ENCODE measurements at places on chromosomes 3 and 15.

DNA sequence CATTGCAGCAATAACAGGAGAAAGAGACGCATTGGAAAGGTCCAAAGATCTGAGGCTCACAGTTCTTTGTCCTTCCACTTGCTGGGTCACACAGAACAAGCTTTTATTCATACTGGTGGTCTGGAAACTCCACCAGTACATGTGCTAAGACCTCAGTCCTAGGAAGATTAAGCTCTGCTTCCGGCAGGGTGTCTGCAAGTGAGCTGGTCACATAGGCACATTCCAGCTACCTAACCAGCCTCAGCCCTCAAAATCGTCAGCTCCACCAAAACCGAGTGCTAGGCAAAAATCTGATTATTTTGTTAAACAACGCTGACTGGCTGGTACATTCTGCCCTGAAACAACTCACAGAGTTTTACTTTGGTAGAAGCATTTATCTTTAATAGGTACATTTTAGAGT is 2.2 kb downstream of the ZBED2 start:
- no peak for DNase-seq

DNA sequence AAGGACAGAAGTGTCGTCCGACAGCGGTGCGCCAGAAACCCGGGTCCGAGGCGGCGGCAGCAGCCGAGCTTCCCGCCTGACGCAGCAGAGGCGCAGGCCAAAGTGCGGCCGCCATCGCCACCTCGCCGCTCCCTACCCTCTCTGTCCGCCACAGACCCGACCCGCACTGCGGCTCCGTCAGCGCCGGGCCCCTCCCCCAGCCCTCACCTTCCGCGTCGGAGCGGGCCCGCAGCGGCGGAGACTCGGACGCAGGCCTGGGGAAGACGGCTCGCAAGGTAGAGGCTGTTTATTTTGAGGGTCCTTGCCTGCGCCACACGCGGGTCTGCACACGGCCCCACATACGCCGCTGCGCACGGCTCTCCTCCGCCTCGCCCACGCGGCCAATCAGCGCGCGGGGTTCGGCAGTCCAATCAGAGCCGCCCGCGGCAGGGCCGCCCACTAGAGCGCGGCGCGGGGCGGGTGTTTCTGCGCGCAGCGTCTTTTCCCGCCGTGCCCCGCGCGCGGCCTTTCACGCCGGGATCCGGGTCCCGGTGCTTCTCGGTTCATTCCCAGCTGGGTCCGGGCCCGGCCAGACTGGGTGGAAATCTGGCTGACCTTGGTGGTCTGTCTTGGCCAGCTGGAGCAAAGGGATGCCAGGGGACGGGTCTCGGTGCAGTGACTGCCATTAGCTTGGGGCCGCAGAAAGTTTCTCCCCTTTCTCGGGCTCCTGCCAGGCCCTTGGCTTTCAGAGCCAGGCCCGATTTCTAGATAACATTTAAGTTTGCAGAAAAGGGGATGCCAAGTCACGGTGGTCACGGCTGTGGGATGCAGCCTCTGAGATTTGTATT is at the start of gene CNBP:
Gene CNBP, minus strand, starts transcription at position 328 of the 827 bp plus-strand sequence. CDS start 12,139 bp downstream, outside the sequence.
- peak; percentile 86 for DNase-seq

DNA sequence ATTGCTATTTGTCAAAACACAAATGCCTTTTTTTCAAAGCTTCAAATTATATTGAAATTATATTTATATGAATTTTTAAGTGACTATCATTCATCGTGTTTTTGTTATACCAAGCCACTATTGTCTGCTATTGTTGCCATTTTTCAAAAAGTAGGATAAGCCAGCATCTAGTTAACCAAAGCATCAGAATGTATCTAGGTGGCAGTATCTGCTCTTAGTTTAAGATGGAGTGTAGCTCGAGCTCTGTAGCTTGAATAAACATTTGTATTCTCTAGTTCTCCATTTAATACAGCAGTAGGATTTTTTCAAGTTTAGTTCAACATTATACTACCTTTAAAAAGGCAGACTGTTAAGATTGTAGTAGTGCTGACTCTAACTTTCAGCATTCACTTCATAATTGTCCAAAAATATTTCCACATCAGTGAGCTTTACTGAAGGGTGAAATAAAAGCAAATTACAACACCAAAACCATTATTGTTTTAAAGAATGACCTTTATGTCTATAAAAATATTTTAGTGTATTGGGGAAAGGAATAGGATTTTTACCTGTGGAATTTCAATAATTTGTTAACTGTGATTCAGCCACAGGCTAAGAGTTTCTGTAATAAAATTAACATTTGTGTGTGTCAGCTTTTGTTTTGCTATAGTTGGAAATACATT is 19.6 kb upstream of the C15orf61 start:
- peak; percentile 33 for DNase-seq

DNA sequence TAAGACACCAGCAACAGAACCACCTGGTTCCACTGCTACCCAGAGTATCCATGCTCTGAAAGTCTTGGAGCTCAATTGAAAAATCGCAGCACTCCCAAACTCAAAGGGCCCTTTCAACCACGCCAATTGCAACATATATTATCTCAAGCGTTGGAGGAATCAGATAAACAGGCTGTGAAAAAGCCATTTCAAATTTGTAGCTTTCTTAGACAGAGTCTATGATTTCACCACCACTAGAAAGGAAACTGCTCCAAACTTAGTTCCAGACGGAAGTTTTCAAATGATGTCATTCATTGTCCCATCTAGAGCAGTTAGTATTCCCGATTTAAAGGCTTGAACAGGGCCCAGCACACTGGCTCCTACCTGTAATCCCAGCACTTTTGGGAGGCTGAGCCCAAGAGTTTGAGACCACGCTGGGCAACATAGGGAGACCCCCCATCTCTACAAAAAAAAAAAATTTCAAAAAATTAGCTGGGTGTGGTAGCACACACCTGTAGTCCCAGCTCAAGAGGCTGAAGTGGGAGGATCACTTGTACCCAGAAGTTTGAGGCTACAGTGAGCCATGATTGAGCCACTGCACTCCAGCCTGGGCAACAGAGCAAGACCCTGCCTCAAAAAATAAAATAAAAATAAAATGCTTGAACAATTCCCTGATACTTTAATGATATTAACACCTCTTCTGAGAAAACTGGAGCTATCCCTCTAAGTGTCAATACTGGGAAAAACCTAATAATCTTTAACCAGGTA is 16.8 kb downstream of the TNIK start:
- DNase-seq = no peak

GRCh38 chr3:177658354-177658753 is 461.1 kb upstream of the TBL1XR1 start:
- no peak for DNase-seq

DNA sequence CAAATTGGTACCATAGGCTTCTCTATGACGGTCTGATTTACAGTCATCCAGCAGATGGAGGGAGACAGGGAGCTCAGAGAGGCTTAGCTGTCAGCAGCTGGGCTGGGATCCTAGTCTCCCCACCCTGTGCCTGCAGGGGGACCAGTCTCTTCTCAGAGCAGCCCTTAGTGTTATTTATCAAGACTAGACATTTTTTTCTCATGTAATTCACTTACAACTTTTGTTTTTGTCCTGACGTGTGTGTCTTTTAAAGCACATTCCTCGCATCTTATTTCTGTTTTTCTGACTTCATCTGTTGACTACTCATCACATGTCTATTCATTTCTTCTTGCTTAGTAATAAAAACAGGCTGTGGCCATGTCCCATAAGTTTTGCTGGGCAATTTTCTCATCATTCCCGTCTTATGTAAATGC is 116.1 kb downstream of the KLF13 start:
- DNase-seq = peak; percentile 52

- no peak for DNase-seq
These were observed 100.2 kb downstream of the IQSEC1 start for GRCh38 chr3:12972781-12973702.

GRCh38 chr3:189053322-189053721 is 118.4 kb upstream of the TPRG1 start:
- DNase-seq = no peak

- peak; percentile 61 for DNase-seq
These were observed 2.3 kb upstream of the VPS18 start for GRCh38 chr15:40891810-40892446.

DNA sequence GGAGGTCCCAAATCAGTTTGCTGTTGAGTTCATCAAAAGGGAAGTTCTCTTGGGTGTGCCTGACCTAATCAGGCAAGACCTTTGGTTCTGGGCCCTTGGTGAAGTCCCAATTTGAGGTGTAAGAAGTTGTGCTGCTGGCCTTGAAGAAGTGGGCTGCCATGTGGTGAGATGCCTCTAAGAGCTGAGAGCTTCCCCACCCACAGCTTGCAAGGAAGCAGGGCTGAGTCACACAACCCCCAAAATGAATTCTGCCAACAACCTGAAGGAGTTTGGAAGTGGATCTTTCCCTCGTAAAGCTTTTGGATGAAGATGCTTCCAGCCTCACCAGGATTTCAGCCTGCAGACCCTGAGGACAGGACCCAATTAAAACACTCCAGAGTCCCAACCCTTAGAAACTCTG is 129.3 kb upstream of the NSMCE3 start:
- no peak for DNase-seq

GRCh38 chr3:187629711-187630110 is 40.5 kb downstream of the SST start:
- no peak for DNase-seq

DNA sequence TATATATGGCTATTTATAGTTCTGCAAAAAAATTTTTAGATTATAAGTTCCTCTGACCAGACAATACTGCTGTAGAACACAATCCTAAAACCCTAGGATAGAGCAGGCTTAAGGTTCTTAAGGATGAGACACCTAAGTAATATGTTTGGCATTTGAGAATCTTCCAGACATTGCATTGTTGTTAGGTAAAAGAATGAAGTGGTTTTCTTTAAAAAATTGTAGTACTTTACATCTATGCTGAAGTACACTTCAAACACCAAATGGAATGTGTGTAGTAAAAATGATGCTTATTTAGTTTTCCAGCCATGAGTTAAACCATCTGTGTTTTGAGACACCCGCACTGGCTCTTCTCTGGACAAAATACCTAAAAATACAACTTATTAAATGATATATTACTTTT is 857.7 kb downstream of the OTOL1 start:
- DNase-seq = no peak

- no peak for DNase-seq
These were observed 72.4 kb upstream of the BBX start for GRCh38 chr3:107450254-107450893.

DNA sequence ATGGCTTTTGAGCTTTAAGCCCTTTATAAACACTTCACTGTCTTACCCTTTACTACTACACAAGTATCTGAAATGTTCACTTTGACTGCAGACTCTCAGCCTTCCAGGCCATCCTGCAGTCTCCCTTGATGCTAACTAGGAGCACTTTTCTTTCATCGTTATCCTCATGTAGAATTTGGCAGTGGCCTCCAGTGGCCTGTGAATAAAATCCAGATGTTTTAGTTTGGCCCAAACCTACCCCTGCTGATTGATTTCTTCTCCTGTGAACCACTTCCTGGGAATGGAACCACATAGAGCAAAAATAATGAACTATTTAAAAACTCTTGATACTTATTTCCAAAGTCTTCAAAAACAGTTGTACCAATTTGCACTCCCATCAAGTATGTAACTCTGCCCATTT is 271.9 kb downstream of the FEZF2 start:
- no peak for DNase-seq

- no peak for DNase-seq
These were observed 48.3 kb downstream of the SLC6A20 start for GRCh38 chr3:45748068-45748467.

DNA sequence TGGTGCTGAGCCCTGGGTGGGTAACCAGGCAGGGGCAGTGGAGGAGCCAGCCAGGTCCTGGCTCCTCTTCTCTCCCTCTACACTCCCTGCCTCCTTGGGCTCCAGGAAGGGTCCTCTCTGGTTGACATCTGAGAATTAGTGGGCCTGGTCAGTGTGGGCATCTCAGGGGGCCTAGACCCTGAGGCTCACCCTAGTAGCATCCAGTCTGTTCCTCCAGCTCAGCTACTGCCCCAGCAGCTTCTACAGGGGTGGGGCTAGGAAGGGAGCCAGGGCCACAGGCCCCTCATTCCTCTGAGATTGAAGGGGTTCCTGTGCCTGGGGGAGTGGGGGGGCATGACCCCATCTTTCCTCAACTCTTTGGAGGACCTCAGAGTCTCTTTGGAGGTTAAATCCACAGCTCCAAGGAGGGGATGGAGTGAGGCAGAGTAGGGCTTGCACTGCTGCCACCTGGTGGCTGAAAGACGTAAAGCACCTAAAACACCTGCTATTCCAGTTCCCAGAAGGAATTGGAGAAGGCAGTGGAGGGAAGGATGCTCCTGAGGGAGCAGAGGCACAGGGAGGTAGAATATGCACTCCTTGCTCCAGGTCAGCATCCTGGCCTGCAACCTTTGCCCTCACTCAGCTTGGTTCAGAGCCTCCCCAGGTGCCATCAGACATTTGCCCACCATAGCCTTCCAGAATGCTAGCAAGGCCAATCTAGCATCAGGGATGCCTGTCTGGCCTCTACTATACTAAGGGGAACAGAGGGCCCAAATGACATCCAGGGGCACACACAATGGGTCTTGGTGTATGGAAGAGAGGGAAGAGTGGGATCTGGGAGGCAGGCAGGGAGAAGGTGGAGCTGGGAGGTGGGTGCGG is 25.1 kb downstream of the C3orf18 start:
- DNase-seq = peak; percentile 42

- no peak for DNase-seq
These were observed 196.2 kb downstream of the TUSC7 start for GRCh38 chr3:116905794-116906193.

DNA sequence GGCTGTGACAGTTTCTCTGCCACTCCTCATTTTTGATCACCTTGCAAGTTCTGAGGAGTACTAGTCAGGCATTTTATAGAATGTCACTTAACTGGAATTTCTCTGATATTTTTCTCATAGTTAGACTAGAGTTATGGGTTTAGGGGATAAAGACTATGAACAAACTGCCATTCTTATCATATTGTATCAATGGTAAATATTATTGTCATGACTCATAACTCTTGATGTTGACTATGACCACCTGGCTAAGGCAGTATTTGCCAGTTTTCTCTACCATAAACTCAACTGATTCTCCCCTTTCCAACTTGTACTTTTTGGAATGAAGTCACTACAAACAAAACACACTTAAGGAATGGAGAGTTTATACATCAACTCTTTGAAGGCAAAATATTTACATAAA is 22.7 kb upstream of the OR5K1 start:
- no peak for DNase-seq

GRCh38 chr15:64507845-64508244 is 47.5 kb downstream of the ZNF609 start:
- no peak for DNase-seq

DNA sequence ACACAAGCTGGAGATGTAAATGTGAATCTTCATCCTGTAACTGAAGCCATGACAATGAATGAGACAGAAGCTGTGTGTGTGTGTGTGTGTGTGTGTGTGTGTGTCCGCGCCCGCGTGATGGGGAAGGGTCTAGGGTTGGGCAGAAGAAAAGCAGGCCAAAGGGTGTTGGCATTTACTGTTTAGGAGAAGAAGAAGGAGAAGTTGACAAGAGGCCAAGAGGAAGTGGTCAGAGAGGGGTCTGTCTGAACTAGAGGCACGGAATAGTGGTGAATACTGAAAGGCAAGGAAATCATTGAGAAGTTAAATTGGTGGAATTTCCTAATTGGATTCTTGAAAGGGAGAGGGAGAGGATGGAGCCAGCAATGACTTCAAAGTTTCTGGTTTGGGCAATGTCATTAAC is 5.6 kb upstream of the NCEH1 start:
- no peak for DNase-seq

- DNase-seq = no peak
These were observed 23.0 kb downstream of the CMTM7 start for GRCh38 chr3:32414522-32415202.
